Renal pelvis (tissue), 12 donors: ENCODE measurements at places on chromosomes 6 and 20. TPM values are rescaled to one million over a fixed set of nuclear protein-coding genes. Genes with fewer than 3 reads are reported as not detected.

DNA sequence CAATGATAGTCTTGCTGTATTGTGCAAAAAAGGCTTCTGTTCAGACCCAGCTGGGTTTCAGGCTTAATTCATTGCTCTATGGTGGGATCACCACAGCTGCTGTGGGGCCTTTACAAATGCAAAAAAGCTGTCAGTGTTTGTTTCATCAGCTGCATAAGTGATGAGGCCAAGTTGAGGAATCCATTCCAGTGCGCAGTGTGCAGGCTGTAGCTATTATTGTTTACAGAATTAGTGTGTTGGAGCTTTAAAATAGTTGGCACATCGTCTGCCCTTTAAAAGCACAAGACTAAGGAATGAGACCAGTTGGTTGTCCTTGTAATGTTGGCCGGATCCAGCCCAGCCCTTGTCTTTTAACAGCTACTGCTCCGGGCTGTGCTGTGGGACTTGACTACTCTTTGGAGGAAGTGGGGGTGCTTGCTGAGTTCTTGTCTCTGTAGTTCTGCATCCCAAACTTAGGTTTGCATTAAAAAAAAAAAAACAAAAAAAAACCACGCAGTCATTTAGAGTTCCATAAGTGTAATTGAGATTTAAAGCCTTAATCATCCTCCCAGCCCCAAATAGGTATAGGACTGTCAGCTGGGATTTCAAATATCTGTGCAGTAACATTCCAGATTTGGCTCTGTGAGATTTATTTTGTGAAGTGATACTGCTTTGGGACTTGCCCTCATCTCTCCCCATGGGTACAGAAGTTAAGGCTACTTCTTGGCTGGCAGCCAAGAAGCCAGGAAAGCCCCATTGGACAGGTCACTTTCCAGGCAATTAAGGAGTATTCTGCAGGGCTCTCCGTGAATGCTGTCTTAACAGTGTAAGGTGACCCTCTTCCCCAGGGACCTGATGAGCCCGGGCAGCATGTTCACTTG, 19.3 kb downstream of the JARID2 start:
- no peak for DNase-seq

DNA sequence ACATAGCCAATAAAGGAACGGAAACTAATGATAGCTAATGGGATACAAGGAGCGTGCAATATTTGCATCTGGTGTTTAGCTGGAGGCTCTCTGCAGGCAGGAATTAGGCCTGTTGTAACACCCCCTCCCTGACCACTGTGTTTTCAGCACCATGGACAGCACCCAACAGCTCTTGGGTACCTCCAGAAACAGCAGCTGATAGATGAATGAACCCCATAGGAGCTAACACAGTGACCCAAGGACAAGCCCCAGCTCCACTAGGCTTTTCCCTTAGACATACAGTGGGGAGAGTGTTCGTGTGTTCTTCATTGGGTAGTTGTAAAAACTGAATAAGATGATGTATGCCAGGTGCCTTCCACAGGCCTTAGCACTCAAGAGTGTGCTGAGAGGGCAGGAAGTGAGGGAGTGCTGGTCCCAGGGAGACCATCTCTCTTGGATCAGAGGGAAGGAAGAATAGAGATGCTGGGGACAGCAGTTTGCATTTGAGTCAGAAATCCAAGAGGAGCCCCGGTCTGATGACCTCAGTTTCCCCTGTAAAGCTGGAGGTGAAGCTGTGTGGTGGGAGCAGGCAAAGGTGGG, 161.3 kb downstream of the PHACTR3 start:
- no peak for DNase-seq

LTB gene
- polyA plus RNA-seq: 1.8 TPM

DNA sequence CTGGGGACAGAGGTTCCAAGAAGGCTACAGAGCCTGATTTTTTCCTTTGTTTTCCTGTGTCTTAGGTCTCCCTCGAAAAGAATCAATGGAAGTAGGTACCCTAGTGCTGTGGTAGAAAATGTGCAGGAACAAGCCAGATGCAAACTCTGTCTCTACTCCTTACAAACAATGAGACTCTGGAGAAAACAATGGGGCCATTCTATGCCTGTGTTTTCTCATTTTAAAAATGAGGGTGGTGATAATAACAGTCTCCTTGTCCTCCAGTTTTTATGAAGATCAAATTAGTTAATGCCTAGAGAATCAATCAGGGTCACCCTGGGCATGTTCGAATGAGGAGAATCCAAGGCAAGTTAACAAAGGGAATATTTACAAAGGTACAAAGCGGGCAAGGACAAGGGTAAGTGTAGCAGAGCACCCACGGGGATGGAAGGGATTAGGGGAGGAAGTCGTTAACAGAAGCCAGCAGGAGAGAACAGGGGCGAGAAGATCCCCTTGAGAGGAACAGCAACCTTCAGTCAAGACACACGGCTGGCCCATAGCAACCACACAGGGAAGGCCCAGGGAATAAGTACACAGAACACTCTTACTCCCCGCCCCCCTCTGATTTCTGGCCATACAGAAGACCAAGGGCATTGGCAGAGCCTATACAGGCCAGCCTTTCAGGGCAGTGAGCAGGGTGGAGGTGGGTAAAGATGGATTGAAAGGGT, 342.8 kb downstream of the PTPRT start:
- no peak for DNase-seq

DNA sequence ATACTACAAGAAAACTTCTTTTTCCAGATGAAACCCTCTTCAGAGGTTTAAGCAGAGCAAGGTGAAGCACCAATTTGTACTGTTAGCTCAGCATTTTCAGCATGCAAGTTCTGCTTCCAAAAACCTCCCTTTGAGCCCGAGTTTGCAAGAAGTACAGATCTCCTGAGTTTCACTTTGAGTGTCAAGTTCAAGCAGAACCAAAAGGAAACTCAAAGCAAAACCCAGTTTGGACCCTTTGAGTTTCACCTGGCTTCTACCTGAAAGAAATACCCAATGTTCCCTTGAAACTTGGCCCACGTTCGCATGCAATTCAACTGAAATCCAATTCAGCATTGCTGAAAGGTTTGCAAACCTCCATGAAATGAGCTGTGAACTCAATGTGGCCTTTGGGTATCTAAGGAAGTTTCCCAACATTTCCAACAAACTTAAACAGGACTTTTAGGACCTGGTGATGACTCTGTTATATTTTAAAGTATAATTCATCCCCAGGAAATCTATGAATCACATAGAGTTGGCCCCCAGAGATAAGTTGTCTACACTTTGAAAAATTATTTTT, 62.9 kb upstream of the HBS1L start:
- DNase-seq: no peak

- DNase-seq: no peak
Measured at GRCh38 chr20:35271904-35272303, 6.0 kb downstream of the MMP24OS start.

GRCh38 chr20:13295637-13296036, 74.6 kb downstream of the ISM1 start:
- DNase-seq: no peak

CST7 gene
- 0.24 TPM for polyA plus RNA-seq

ELOVL4 gene
- polyA plus RNA-seq: 2.4 TPM

- DNase-seq: no peak
Measured at GRCh38 chr6:111680015-111680712, 74.5 kb upstream of the TRAF3IP2 start.

- peak; percentile 71 for DNase-seq
Measured at GRCh38 chr6:90413867-90414266, 117.2 kb upstream of the BACH2 start.

DNA sequence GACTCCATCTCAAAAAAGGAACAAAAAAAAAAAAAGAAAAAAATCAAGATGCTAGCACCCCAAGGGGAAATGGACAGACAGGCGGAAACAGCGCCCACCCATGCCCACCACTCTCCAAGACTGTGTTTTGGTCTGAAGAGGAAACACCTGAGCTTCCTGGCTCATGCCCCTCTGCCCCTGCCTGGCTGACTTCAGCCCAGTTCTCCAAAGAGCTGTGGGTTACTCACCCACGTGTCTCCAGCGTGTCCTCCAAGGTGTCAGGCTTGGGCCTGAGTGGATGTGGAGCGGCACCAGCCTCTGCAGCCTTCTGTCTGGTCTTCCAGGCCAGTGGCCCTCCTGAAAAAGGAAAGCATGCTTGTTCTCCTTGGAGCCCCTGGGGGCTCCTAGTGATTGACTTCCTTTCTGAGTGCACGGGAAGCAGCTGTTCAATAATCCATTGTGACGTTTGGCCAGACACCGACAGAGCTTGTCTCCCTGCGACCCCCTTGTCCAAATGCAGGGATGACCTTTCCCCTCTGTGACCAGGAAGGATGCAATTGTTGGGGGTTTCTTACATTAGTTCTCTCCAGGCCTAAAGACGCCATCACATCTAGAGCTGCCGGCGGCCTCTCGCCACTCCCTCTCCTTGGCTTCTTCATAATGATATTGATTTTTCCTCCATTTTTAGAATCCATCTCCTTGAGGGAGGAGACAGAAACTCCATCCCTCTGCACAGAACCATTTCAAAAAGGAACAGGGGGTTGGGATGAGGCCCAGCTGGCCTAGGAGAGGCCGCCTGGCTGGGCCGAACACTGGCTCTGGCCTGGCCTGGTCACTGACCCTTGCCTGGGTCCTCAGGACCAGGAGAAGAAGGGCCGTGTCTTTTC, 58.4 kb downstream of the ADNP start:
- DNase-seq: no peak

BPHL gene
- 74.9 TPM for polyA plus RNA-seq

DNA sequence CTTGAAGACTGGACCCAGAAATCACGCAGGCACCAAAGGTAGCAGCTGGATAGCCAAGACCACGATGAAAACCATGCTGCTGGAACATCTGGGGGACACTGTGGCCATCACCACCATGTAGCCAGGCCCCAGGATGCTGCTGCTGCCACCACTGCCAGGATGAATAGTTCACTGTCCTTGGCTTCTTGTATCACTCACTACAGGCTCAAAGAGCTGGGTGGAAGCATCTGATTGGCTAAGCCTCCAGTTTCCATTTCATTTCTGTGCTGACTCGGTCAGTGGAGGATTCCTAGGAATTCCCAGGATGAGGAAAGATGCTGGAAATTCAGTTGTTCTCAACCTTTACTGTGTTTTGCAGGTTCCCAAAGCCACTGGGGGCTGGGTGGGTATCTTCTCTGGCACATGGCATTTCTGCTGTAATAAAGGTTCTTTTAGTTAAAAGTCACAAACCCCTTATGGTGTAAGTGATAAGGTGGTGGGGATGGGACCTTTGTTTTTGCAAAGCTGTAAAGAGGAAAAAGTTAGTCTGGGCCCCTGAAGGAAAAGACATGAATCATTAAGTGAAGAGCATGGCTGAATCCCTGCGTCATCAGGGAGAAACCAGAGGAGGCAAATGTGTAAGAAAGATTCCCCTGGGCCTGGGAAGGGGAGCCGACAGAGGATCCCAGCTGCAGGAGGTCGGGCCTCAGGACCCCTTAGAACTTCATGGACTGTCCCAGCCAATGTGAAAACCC, 75.6 kb upstream of the RNF24 start:
- DNase-seq: no peak

- no peak for DNase-seq
Measured at GRCh38 chr6:148239801-148240460, 102.7 kb upstream of the SASH1 start.
